ENCODE measurements at places on chromosomes 11 and 22.

DNA sequence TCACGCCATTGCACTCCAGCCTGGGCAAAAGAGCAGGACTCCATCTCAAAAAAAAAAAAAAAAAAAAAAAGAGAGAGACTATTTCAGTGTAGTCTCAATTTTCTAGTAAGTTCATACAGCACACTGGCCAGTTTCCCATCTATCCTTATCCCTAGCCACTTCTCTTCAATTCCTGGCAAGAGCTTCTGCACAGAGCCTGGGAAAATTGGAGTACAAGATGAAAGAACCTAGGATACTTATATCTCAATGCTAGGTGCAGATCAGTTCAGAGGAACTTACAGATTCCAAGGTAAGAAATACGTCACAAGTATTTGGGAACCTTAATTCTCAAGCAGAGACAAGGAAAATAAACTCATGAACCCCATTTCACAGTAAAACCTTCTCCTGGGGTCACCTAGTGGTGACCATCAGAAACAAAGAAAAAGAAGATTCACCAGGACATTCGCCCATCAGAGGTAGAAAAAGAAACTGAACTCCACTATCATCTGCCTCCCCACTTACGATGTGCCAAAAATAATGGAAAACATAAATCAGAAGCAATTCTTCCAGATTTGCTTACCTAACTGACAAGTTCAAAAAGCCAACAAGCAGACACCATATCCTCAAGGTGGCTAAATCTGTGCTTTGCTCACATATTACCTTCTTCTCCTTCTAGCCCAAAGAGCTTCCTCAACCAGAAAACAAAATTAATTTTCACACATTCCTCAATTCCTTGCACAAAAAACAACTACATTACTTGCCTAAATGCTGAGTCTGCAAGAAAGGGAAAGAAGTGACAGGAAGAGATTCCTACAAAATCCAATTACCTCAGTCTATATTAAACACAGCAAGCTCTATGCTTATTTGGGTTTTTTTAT lies 4.9 kb downstream of the DENND5A start:
- DNase-seq, result no peak

- DNase-seq, result no peak
These were observed 53.6 kb upstream of the LYVE1 start for GRCh38 chr11:10622108-10622507.

- no peak for DNase-seq
These were observed 4.6 kb downstream of the TNKS1BP1 start for GRCh38 chr11:57320067-57320718.

DNA sequence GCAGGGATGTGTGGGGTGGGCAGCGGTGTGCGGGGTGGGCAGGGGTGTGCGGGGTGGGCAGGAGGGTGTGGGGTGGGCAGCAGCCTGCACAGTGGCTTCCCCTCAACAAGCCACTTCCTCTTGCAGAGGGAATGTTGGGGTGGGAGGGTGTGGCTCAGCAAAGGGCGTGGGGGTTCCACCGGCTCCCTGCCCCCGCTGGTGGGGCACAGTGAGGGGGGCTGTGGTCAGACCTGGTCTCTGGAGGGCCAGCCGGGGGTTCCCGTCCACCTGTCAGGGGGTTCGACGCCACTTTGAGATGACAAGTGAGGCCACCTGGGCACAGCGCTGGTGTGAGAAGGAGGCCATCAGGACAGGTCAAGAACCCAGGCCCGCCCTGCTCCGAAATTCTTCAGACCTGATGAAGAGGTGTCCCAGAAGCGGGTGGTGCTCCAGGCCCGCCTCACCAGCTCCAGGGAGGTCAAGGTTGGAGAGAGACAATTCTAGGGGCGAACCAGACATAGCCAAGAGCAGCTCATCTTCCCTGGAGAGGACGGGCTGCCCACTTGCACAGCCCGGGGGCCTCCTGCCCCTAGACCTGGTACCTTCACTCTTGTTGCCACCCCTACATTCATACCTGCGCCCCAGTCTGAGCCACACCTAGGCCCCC lies 1.3 kb downstream of the C11orf21 start:
- DNase-seq, result no peak
